ENCODE measurements at places on chromosomes 1 and 21. TPM values are rescaled to one million over a fixed set of nuclear protein-coding genes. Genes with fewer than 3 reads are reported as not detected.

The KLHDC7A gene
- 10.9 TPM for total RNA-seq

DNA sequence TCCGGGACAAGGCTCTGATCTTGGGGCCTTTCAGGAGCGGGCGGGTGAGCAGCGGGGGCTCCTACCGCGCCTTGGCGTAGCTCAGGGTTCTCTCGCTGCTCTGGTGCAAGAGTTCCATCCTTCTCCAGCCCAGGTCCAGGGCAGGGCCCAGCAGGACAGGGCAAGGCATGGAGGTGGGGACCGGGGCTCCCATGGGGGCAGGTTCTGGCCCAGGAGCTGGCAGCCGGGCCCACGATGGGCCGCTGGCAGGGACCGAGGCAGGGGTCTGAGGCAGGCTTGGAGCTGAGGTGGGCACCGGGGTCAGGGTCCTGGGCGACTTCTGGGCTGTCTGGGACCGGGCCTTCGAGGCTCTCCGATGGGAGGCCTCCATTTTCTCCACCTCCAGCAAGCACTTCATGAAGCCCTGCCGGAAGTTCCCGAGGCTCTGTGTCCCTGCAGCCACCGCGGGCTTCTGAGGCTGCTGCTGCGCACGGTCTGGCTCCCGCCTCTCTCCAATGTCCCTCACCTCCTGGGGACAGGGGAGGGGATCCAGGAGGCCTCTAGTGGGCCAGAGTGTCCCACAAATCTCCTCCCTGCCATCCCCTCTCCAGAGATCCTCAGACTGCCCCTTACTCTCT is 27.6 kb downstream of the SPATA21 start:
- peaks cover 8% of the 10 kb centered on the region for H3K4me1 ChIP-seq
- no peaks in the 10 kb centered on the region for H3K36me3 ChIP-seq
- H3K27me3 ChIP-seq, result no peaks in the 10 kb centered on the region
- no peak for DNase-seq
- no peak overlapping the region for H3K27ac ChIP-seq

GRCh38 chr1:1582585-1583346 is 8.1 kb upstream of the SSU72 start:
- H3K27me3 ChIP-seq, result peaks cover 30% of the 10 kb centered on the region
- no peak overlapping the region for H3K27ac ChIP-seq
- H3K36me3 ChIP-seq, result no peaks in the 10 kb centered on the region

DNA sequence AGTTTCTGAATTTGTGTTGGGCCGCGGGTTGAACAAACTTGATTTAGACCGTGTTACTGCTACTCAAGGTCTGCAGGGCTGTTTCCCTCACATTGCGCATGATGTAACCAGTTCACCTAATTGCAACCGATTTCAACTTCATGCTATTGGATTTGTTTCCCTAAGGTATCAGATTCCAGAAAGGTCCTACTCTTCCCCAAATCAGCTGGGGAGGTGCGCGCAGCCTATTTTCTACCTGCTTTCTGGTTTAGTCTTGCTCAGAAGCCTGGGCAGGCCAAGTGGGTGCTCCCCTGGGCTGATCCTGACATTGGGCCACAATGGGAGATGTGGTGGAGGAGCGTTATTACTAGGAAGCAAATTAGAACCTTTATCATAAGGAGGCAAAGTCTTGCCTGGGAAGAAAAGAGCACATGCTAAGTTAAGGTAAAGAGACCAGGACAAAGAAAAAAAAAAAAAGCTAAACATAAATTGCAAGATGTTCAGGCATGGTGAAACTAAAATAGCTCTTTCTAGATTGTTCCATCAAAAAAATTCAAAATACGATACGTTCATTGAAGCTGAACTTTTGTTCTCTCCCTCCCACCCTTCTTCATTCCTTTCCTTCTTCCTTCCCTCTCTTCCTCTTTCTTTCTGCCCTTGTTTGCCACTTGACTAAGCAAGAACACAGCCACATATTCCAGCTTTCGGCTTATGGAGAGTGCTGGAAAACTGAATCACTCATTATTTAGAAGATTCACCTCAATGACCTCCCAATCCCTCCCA is 28.8 kb upstream of the TARBP1 start:
- DNase-seq, result no peak
- no peak overlapping the region for H3K4me3 ChIP-seq
- H3K27ac ChIP-seq, result peak overlapping the region; percentile 61
- H3K4me1 ChIP-seq, result peaks cover 60% of the 10 kb centered on the region

GRCh38 chr1:226210571-226211176 is 12.8 kb upstream of the MIXL1 start:
- no peak overlapping the region for H3K27ac ChIP-seq
- H3K4me3 ChIP-seq, result no peak overlapping the region
- H3K4me1 ChIP-seq, result peaks cover 49% of the 10 kb centered on the region

- no peak overlapping the region for H3K27ac ChIP-seq
- H3K4me3 ChIP-seq, result no peak overlapping the region
- no peak for DNase-seq
- H3K4me1 ChIP-seq, result peaks cover 9% of the 10 kb centered on the region
- H3K27me3 ChIP-seq, result no peaks in the 10 kb centered on the region
Measured at GRCh38 chr1:72064196-72065075, 217.9 kb downstream of the NEGR1 start.

The CD160 gene
- total RNA-seq, result not detected

The CD53 gene
- 1.6 TPM for total RNA-seq

The OR14K1 gene
- total RNA-seq, result not detected

DNA sequence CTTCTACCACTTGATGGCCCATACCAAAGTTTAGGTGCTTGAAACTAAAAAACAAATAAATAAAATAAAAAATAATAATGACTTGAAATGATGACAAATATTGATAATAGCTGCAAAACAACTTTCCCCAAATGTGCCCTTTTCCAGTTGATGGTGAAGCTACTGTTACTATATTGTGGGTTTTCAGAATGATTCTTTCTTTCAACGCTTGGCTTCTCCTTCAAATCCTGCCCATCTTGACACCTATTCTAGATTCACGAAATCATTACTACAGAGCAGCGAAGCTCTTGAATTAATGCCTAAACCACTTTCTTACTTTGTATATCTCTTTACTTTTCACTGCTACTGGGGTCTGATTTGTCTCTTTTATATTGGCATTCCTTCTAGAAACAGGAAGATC is 9.2 kb upstream of the C1orf141 start:
- H3K27ac ChIP-seq, result no peak overlapping the region
- no peaks in the 10 kb centered on the region for H3K27me3 ChIP-seq
- no peaks in the 10 kb centered on the region for H3K36me3 ChIP-seq
- H3K4me1 ChIP-seq, result peaks cover 4% of the 10 kb centered on the region
- DNase-seq, result no peak

GRCh38 chr1:161261261-161262235 is 3.0 kb downstream of the PCP4L1 start:
- no peak for DNase-seq
- peaks cover 27% of the 10 kb centered on the region for H3K4me1 ChIP-seq
- H3K27ac ChIP-seq, result no peak overlapping the region
- peaks cover 68% of the 10 kb centered on the region for H3K27me3 ChIP-seq
- H3K4me3 ChIP-seq, result no peak overlapping the region

GRCh38 chr1:232267092-232267836 is 362.7 kb downstream of the SIPA1L2 start:
- H3K27me3 ChIP-seq, result peaks cover 25% of the 10 kb centered on the region
- H3K4me3 ChIP-seq, result no peak overlapping the region
- H3K36me3 ChIP-seq, result no peaks in the 10 kb centered on the region
- H3K27ac ChIP-seq, result no peak overlapping the region
- H3K4me1 ChIP-seq, result peaks cover 15% of the 10 kb centered on the region

GRCh38 chr1:179169616-179170467 is 59.6 kb downstream of the ABL2 start:
- no peak overlapping the region for H3K4me3 ChIP-seq
- H3K27me3 ChIP-seq, result no peaks in the 10 kb centered on the region
- DNase-seq, result no peak
- H3K27ac ChIP-seq, result peak overlapping the region; percentile 15
